HFFc6 (cell line): ENCODE measurements at places on chromosomes 6 and 20. TPM values are rescaled to one million over a fixed set of nuclear protein-coding genes. Genes with fewer than 3 reads are reported as not detected.

DNA sequence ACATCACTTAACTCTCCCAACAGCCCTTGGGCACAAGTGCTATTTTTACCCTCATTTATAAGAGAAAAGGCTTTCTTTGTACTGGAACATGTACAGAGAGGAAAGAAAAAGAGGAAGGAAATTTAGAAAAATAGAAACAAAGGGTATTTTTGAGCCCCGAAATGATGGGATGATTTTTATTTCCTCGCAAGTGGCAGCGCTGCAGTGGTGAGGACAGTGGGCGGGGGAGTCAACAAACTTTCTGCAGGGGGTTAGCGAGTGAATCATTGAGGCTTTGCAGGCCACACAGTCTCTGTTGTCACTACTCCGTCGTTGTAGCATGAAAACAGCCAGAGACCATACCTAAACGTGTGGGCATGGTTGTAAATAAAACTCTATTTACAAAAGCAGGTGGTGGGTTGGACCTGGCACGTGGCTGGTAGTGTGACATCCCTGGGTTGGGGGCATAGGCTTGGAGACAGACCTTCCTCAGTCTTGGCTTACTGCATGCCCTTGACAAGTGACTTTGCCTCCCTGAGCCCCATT is 25.5 kb upstream of the OCSTAMP start:
- no peak for DNase-seq

- peak; percentile 39 for DNase-seq
Observed at GRCh38 chr6:53033764-53034163, 31.4 kb upstream of the FBXO9 start.

- DNase-seq = no peak
Observed at GRCh38 chr6:45073771-45074170, 254.4 kb upstream of the RUNX2 start.

DNA sequence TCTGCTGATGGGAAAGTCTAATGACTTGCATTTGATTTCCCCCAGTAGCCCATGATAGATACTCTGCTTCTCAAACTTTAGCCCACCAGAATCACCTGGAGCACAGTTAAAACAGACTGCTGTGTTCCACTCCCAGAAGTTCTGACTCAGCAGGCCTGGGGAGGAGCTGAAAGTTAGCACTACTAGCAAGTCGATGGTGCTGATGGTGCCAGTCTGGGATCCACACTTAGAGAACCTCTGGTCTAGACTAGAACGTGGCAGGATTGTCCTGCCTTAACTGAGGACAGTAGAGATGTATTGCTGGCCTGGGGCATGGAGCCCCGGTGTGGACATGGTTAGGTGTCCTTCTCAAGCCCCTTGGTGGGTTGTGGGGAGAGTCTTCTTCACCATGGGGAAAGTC is 8.7 kb downstream of the TOX2 start:
- DNase-seq = no peak

DNA sequence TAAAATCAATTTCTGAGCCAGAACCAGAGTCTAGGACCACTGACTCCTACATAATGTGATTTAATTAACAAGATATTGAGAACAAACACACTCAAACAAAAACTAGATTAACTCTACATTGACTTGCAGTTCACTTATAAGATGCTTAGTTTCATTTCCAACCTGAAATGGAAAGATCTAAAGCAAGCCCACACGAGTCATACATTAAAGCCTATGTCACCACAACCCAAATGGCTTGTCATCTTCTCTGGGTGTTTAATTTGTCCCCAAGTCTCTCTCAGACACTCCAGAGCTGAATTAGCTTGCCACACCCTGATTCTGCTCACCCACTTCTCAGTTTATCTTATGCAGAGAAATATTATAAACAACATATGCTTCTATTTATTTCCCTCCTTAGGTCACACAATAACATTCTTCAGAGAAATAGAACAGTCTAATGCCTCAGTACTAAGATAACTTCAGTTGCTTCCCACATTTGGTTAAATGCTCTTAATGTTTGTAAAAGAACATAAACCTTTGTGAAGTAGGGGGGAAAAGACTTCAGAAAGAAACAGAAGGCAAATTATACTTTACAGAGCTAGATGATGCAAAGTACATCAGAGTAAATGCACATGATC is 8.8 kb upstream of the FBXO30 start:
- no peak for DNase-seq

DNA sequence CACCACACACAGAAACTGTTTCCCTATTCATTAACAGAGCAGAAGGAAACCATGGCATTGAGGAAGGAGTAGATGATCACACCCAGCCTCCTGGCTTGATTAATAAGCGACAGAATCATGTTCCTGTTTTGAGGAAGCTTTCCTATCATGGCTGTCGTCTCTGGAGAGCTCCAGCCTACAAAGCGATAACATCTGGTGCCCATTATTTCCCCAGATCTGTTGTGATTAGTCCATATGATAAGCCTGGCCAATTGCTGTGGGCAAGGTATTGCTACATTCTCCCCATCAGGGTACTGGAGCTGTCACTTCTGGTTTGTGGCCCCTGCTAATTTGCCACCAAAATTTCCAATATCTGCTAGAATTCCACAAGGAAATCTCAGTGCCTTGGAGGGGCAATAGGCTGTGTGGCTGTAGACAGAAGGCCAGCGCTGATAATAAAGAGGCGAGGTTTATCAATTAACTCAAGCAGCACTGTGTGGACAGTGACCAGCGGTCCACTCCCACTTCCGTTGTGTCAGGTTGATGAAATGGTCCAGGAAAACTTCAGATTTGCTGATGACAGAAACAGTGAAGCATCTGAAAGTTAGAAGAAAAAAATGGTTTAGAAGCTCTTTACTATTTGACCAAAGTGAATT is 66.4 kb downstream of the OLIG3 start:
- no peak for DNase-seq

DNA sequence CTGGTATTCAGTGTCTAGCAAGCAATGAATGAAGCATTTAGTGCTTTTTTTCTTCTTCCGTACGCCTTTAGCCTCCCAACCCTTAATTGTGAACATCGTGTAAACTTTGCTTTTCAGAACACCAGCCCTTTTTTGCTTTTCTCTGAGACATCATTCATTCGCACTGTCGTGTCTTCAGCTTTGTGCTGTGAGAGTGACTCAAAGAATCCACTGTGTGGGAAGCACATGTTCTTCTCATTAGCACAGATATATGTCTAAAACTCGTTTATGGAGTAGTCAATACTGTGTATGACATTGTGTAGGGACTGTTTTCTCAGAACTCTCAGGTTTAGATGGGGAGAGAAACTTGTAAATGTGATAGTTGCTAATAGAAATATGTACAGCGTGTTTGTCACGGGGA is 279.1 kb downstream of the FARS2 start:
- DNase-seq = no peak

The NDUFAF5 gene
- 17.9 to 22.0 TPM (median 21.4 TPM) in 3 replicates for total RNA-seq

GRCh38 chr6:41757271-41757670 is 10.1 kb upstream of the PGC start:
- DNase-seq = no peak

- DNase-seq = peak; percentile 37
Observed at GRCh38 chr6:7106752-7107577, 796 bp upstream of the RREB1 start.

The ABHD16B gene
- not detected in 3 replicates for total RNA-seq

The PNLDC1 gene
- not detected in 3 replicates for total RNA-seq

- no peak for DNase-seq
Observed at GRCh38 chr6:158290659-158291058, 21.6 kb upstream of the TULP4 start.

The PRR18 gene
- total RNA-seq = not detected in 3 replicates

The SLC32A1 gene
- not detected in 3 replicates for total RNA-seq

The HLA-DMB gene
- total RNA-seq = not detected in 3 replicates

The PLN gene
- not detected in 2 replicates for total RNA-seq

The PRDM13 gene
- not detected in 2 replicates for total RNA-seq

DNA sequence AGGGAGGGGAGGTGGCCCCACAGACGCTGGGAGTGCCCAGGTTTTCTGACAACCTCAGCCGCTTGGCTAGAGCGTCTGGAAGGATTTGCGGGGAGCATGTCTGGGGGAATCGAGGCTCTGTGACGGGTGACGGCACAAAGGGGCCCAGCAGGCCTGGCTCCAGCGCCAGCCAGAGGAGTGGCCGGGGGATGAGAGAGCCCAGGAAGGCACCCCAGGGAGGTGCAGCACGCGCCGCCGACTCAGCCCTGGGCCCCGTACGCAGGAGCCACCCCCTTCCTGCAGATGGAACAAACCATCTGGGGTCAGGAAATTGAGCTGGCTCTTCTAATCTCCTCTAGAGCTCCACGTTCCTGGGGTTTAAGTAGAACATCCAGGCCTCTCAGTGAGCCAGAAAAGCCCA is 5.9 kb upstream of the SLCO4A1 start:
- no peak for DNase-seq

DNA sequence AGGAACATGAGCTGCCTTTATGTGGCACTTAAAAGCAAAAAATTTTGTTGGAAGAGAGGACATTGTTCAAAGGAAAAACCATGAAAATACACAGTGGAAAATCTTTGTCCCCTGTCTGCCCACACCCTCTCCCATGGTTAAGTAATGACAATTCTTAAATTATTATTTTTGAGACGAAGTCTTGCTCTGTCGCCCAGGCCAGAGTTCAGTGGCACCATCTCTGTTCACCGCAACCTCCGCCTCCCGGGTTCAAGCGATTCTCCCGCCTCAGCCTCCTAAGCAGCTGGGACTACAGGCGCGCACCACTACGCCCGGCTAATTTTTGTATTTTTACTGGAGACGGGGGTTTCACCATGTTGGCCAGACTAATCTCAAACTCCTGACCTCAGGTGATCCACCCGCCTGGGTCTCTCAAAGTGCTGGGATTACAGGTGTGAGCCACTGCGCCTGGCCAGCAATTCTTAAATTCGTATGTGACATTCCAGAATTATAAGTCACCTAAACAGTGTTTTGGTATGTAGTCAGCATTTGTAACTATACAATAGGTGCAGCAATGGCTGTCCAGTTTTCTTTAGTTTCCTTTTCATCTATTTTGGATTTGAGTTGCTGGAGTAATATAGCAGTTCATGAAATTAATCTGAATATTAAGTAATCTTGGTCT is 636 bp upstream of the SSR1 start:
- DNase-seq = no peak

DNA sequence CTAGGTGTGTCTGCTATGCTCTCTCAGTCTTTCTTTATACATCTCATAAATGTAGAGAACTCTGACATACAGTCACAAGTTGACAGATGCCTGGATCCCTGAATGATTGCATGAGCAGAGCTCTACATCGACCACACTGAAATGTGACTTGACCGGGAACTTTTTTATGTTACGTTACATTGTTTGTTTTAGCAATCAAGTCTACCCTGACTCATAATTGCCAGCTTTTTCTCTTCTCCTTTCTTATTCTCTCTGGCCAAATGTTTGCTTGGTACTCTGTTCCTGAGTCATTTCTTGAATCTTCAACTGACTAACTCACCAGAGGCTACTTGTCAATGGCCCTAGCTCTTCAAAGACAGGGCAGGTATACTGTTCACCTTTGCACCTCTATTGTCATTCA is 213.6 kb upstream of the DTNBP1 start:
- DNase-seq = no peak

The BTNL2 gene
- total RNA-seq = not detected in 3 replicates

DNA sequence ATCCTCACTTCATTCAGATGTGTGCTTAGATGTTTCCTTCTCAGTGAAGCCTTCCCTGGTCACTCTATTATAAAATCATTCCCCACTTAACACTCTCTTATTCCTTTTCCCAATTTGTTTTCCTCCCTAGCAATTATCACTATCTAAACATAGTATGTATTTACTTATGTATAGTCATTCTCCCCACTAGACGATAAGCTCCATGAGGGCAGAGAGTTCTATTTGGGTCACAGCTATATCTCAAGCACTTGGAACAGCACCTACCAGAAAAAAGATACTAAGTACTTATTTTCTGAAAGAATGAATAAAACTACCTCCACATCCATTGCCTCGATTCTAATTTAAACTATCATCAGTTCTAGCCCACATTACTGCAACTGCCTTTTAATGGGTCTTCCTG is 36.5 kb downstream of the USP49 start:
- DNase-seq = no peak

The CEP162 gene
- total RNA-seq = 2.1 to 3.2 TPM (median 3.2 TPM) in 3 replicates

- DNase-seq = no peak
Observed at GRCh38 chr6:20352346-20352745, 49.3 kb upstream of the E2F3 start.

DNA sequence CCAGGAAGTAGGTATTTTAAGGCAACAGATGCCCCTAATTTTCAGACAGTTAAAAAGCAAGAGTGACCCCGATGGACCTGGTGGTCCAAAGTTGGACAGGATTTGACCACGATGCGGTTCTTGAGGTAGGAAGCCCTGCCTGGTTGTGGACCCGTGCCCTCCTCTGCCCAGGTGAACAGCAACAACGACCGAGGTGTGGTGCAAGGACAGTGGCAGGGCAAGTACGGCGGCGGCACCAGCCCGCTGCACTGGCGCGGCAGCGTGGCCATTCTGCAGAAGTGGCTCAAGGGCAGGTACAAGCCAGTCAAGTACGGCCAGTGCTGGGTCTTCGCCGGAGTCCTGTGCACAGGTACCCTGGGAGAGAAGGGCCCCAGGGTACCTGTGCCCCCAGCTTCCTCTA is 18.7 kb downstream of the TGM6 start:
- DNase-seq = no peak

- peak; percentile 43 for DNase-seq
Observed at GRCh38 chr20:9294041-9294440, 220.3 kb upstream of the LAMP5 start.

- no peak for DNase-seq
Observed at GRCh38 chr6:84804720-84805119, 40.3 kb upstream of the TBX18 start.

GRCh38 chr6:42690151-42690702 is 32.2 kb downstream of the PRPH2 start:
- no peak for DNase-seq
